ENCODE measurements at places on chromosomes 7 and 10.

DNA sequence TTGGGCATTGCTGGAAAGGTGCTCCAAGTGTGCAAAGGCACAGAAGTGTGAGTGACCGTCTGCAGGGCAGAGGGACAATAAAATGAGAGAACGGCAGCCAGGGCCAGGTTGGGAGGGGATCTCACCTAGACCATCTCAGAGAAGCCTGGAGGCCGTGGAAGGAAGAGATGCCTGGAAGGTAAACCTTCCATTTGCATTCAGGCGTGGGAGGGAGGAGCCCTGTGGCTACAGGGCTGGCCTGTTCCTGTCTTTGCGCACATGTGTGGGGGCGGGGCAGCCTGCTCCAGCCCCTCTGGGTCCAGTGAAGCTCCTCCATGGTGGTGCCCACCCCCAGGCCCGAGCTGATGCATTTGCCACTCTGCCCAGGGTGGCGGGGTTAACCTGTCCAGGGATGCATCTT, 473.6 kb upstream of the MGMT start:
- DNase-seq, result no peak
- H3K36me3 ChIP-seq, result no peaks in the 10 kb centered on the region
- no peaks in the 10 kb centered on the region for H3K27me3 ChIP-seq
- no peak overlapping the region for H3K4me3 ChIP-seq

GRCh38 chr7:6636741-6637543, at the start of gene ZNF316:
TSS of gene ZNF316 (plus strand) at chr7:6637318. CDS start at chr7:6642410, 5,092 bp downstream.
- peaks cover 30% of the 10 kb centered on the region for H3K36me3 ChIP-seq
- DNase-seq, result no peak
- no peaks in the 10 kb centered on the region for H3K27me3 ChIP-seq
- no peak within 1 kb of the TSS for H3K27ac ChIP-seq
- peak within 1 kb of the TSS; percentile 62 for H3K4me3 ChIP-seq
- H3K4me1 ChIP-seq, result peaks cover 30% of the 10 kb centered on the region

GRCh38 chr7:148146346-148146745, 444.2 kb upstream of the C7orf33 start:
- H3K4me1 ChIP-seq, result no peaks in the 10 kb centered on the region
- no peaks in the 10 kb centered on the region for H3K27me3 ChIP-seq
- DNase-seq, result no peak
- no peak overlapping the region for H3K4me3 ChIP-seq

GRCh38 chr10:113385021-113385999, 167.5 kb upstream of the HABP2 start:
- H3K36me3 ChIP-seq, result no peaks in the 10 kb centered on the region
- DNase-seq, result peak; percentile 89
- peaks cover 7% of the 10 kb centered on the region for H3K27me3 ChIP-seq
- H3K4me3 ChIP-seq, result no peak overlapping the region

DNA sequence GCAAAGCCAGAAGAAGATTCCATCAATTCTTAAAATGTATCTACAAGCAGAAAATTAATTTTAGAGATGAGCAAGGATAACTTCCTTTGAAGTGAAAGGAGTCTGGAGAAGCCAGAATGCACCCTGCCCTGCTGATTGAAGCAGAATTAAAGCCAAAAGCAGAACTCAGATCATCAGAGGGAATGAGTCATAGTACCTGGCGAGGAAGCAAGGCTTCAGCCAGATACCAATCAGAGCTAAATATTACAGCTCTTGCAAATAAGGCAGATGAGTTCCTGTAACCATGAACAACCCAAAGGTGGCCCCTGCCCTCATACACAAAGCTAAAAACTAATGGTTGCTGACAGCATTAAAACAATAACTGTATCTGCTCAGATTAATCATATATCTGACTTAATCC, 10.4 kb downstream of the HTR7 start:
- no peak for DNase-seq
- H3K4me1 ChIP-seq, result no peaks in the 10 kb centered on the region
- no peaks in the 10 kb centered on the region for H3K27me3 ChIP-seq
- H3K4me3 ChIP-seq, result no peak overlapping the region
- no peaks in the 10 kb centered on the region for H3K36me3 ChIP-seq

- peaks cover 43% of the 10 kb centered on the region for H3K27me3 ChIP-seq
- H3K4me1 ChIP-seq, result peaks cover 49% of the 10 kb centered on the region
- H3K27ac ChIP-seq, result no peak overlapping the region
- H3K36me3 ChIP-seq, result no peaks in the 10 kb centered on the region
- no peak for DNase-seq
Measured at GRCh38 chr7:30684351-30684750, 2.1 kb upstream of the CRHR2 start.

GRCh38 chr10:128390596-128390995, 264.4 kb upstream of the MKI67 start:
- H3K4me1 ChIP-seq, result peaks cover 5% of the 10 kb centered on the region
- H3K27ac ChIP-seq, result no peak overlapping the region
- DNase-seq, result no peak
- no peaks in the 10 kb centered on the region for H3K27me3 ChIP-seq

- H3K36me3 ChIP-seq, result no peaks in the 10 kb centered on the region
- H3K4me1 ChIP-seq, result no peaks in the 10 kb centered on the region
- H3K4me3 ChIP-seq, result no peak overlapping the region
- DNase-seq, result no peak
- no peaks in the 10 kb centered on the region for H3K27me3 ChIP-seq
- H3K27ac ChIP-seq, result no peak overlapping the region
Measured at GRCh38 chr7:68148440-68148839, 1151.8 kb downstream of the TYW1 start.

GRCh38 chr7:2197436-2198155, 35.1 kb downstream of the MAD1L1 start:
- peaks cover 67% of the 10 kb centered on the region for H3K36me3 ChIP-seq
- DNase-seq, result no peak
- H3K4me3 ChIP-seq, result no peak overlapping the region
- H3K4me1 ChIP-seq, result peaks cover 41% of the 10 kb centered on the region
- H3K27ac ChIP-seq, result no peak overlapping the region
- no peaks in the 10 kb centered on the region for H3K27me3 ChIP-seq

- no peak overlapping the region for H3K4me3 ChIP-seq
- no peak for DNase-seq
- H3K36me3 ChIP-seq, result peaks cover 3% of the 10 kb centered on the region
- H3K27me3 ChIP-seq, result no peaks in the 10 kb centered on the region
- H3K4me1 ChIP-seq, result peaks cover 49% of the 10 kb centered on the region
- no peak overlapping the region for H3K27ac ChIP-seq
Measured at GRCh38 chr10:493391-494148, 195.9 kb downstream of the DIP2C start.

GRCh38 chr10:52609071-52609470, 163.5 kb downstream of the MBL2 start:
- H3K36me3 ChIP-seq, result no peaks in the 10 kb centered on the region
- no peaks in the 10 kb centered on the region for H3K27me3 ChIP-seq
- no peak overlapping the region for H3K4me3 ChIP-seq
- DNase-seq, result no peak
- H3K27ac ChIP-seq, result no peak overlapping the region
- no peaks in the 10 kb centered on the region for H3K4me1 ChIP-seq

GRCh38 chr10:6558759-6559461, 21.2 kb downstream of the PRKCQ start:
- no peak overlapping the region for H3K27ac ChIP-seq
- no peak overlapping the region for H3K4me3 ChIP-seq
- H3K36me3 ChIP-seq, result no peaks in the 10 kb centered on the region
- H3K27me3 ChIP-seq, result no peaks in the 10 kb centered on the region
- H3K4me1 ChIP-seq, result peaks cover 4% of the 10 kb centered on the region

DNA sequence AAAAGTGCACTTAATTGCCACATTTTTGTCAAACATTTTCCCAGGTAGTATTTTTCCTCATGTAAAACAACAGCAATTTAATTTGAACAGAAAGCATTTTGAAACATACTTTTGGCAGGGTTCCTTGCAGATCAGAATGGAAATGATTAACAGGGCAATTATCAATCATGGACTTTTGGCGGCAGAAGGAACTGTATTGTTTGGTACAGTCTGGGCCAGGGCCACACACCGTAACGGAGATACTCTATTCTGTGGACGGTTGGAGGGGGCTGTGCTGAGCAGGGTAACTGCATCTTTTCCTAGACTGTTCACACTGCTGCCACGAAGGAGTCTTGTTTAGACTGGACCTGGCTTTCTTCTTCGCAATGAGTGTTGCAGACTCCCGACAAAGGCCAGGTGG, 62.3 kb downstream of the EGFR start:
- H3K4me1 ChIP-seq, result peaks cover 6% of the 10 kb centered on the region
- H3K27ac ChIP-seq, result no peak overlapping the region
- no peaks in the 10 kb centered on the region for H3K27me3 ChIP-seq
- peaks cover 17% of the 10 kb centered on the region for H3K36me3 ChIP-seq
- no peak overlapping the region for H3K4me3 ChIP-seq
- DNase-seq, result no peak

DNA sequence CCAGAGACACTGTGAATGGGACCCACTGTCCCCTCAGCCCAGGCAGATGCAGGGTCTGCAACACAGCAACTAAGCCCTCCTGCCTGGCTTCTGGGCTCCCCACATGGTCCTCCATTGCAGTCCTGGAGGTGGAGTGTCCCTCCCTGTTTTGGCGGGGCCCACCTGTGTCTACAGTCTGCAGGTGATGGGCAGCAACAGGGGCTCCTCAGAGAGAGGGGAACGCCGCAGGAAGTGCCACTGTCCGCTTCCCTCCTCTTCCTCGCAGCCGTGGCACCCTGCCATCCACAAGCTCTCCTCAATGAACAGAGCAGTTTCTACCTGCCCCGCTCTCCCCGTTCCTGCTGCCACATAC, 9.3 kb downstream of the CAMK2G start:
- no peak overlapping the region for H3K27ac ChIP-seq
- peaks cover 73% of the 10 kb centered on the region for H3K4me1 ChIP-seq
- H3K36me3 ChIP-seq, result peaks cover 64% of the 10 kb centered on the region
- no peak for DNase-seq
- H3K4me3 ChIP-seq, result no peak overlapping the region

DNA sequence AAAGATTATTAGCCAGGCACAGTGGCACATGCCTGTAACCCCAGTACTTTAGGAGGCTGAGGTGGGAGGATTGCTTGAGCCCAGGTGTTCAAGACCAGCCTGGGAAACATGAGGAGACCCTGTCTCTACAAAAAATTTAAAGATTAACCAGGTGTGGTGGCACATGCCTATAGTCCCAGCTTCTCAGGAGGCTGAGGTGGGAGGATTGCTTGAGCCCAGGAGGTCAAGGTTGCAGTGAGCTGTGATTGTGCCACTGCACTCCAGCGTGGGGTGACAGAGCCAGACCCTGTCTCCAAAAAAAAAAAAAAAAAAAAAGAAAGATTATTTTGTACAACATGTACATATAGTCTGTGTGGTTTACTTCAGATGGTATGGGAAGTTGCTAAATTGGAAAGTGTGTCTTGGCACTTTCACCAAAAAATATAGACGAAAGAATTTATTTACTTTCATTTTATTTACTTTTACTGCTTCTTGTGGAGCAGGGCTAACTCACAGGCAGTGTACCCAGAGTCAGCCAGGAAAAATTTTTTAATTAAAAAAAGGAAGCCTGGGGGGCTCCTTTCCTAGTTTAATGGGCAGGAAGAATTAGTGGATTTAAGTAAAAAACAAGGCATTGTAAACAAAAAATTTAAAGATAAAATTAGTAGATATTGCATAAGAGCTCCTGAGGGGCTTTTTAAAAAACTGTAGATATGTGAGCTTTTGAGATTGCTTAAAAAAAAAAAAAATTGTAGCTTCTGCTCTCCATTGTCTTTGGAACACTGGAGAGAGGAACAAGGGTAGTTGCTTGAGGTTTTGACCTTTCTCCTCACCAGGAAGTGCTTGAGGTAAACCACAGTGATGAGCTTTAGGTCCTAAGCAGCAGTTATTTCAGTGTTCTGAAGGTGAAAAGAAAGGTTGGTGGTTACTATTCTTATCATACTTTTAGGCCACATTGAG, 44.6 kb upstream of the VDAC2 start:
- no peak for DNase-seq
- H3K36me3 ChIP-seq, result peaks cover 23% of the 10 kb centered on the region
- H3K4me3 ChIP-seq, result no peak overlapping the region
- H3K27me3 ChIP-seq, result no peaks in the 10 kb centered on the region
- no peak overlapping the region for H3K27ac ChIP-seq

GRCh38 chr10:90276894-90277475, 575.6 kb downstream of the KIF20B start:
- H3K36me3 ChIP-seq, result no peaks in the 10 kb centered on the region
- no peak overlapping the region for H3K27ac ChIP-seq
- DNase-seq, result peak; percentile 37
- no peak overlapping the region for H3K4me3 ChIP-seq

DNA sequence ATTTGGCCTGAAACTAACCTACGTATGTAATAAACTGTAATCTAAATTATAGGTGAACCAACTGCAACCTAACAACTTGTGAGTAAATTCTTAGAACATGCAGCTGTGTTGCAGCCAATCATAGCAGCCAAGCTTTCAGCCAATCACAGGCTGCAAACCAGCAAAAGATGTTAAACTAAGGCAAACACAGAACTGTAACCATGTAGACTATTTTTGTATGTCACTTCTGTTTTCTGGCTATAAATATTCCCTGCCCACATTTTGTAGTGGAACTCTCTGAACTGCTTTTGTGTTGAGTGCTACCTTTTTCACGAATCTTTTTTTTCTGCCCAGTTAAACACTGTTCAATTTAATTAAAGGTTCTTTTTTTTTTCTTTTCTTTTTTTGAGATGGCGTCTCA, 28.2 kb upstream of the ZPBP start:
- no peaks in the 10 kb centered on the region for H3K36me3 ChIP-seq
- H3K27me3 ChIP-seq, result no peaks in the 10 kb centered on the region
- H3K4me3 ChIP-seq, result no peak overlapping the region
- no peak for DNase-seq
- no peak overlapping the region for H3K27ac ChIP-seq
- no peaks in the 10 kb centered on the region for H3K4me1 ChIP-seq

DNA sequence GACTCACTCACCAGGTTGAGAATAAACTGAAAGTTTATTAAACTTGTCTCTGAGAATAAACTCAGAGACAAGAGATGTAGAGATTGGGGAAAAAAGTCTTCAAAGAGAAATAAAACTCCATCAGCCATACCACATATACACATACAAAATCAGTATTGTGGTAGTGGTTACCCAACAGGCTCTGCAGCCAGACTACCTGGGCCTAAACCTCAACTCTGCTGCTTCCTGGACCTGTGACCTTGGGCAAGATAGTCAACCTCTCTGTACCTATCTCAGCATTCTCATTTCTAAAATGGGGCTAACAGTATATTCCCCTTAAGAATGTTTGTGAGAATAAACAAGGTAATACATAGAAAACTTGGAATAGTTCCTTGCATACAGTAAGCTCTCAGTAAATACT, 15.3 kb downstream of the TPK1 start:
- no peak overlapping the region for H3K4me3 ChIP-seq
- no peak for DNase-seq
- no peaks in the 10 kb centered on the region for H3K4me1 ChIP-seq
- H3K27me3 ChIP-seq, result no peaks in the 10 kb centered on the region
- H3K27ac ChIP-seq, result no peak overlapping the region

DNA sequence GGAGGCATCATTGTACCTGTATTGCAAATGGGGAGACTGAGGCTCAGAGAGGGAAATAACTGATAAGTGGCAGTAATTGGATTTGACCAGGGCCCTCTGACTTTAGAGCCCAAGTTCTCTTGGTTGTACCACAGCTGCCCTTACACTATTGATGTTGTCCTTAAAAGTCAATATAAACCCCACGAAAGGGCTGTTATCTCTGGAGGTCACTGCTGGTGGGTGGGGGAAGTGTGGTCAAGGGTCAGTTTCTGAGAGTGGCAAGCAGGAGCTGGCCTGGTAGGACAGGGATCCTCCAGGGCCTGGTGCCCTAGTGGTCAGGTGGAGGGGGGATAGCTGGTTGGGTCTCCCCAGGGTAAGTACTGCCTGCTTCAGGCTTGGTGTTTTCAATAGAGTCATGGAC, 44.2 kb upstream of the AQP1 start:
- H3K4me1 ChIP-seq, result peaks cover 51% of the 10 kb centered on the region
- no peaks in the 10 kb centered on the region for H3K27me3 ChIP-seq
- H3K27ac ChIP-seq, result no peak overlapping the region

Measured in spinal cord (tissue), 10 donors.